ENCODE measurements at places on chromosomes 4 and X. TPM values are rescaled to one million over a fixed set of nuclear protein-coding genes. Genes with fewer than 3 reads are reported as not detected.

Gene FGFBP1
- total RNA-seq = not detected

Gene KIAA1210
- total RNA-seq = under 0.01 TPM

Gene SMR3B
- total RNA-seq = not detected

Gene MAGEE2
- total RNA-seq = 3.2 TPM

Gene CORIN
- total RNA-seq = 0.49 TPM

Gene NAAA
- 15.5 TPM for total RNA-seq

Gene NPNT
- 47.9 TPM for total RNA-seq

Gene REELD1
- total RNA-seq = not detected

Gene PNMA5
- 3.0 TPM for total RNA-seq

Gene MAGED4
- 119 TPM for total RNA-seq

Gene SHROOM3
- 11.8 TPM for total RNA-seq

Gene GPR82
- total RNA-seq = not detected

Gene CLGN
- 4.2 TPM for total RNA-seq

Gene APEX2
- 1.7 TPM for total RNA-seq

Gene CXorf58
- 0.25 TPM for total RNA-seq

Gene ZMYM3
- 26.3 TPM for total RNA-seq

Gene SUPT20HL2
- total RNA-seq = not detected

Gene HMX1
- 0.74 TPM for total RNA-seq

Gene MAB21L2
- not detected for total RNA-seq

Gene SORCS2
- total RNA-seq = 8.9 TPM

Gene TSPAN6
- 31.0 TPM for total RNA-seq

Gene TMEM175
- total RNA-seq = 22.6 TPM
